ENCODE measurements at places on chromosomes 12 and 14.

DNA sequence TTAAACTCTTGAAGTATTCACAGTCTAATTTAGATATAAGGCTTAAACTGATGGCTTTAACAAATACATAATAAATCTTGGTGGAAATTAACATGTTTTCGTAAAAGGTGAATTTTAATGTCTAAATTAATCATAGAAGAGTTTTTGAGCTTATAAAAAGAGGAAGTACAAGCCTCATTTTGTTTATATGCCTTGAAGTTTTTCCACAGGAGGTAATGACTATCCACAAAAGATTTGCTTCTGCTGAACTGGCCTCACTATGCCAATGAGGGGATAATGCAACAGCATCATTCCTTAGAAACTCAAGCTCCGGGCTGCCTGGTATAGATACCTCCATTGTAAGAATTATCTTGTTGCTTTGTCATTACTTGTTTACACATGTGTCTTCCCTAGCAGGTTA is 175.6 kb downstream of the DUSP6 start:
- DNase-seq: no peak

GRCh38 chr12:83700838-83701237 is 1014.1 kb downstream of the TMTC2 start:
- no peak for DNase-seq

DNA sequence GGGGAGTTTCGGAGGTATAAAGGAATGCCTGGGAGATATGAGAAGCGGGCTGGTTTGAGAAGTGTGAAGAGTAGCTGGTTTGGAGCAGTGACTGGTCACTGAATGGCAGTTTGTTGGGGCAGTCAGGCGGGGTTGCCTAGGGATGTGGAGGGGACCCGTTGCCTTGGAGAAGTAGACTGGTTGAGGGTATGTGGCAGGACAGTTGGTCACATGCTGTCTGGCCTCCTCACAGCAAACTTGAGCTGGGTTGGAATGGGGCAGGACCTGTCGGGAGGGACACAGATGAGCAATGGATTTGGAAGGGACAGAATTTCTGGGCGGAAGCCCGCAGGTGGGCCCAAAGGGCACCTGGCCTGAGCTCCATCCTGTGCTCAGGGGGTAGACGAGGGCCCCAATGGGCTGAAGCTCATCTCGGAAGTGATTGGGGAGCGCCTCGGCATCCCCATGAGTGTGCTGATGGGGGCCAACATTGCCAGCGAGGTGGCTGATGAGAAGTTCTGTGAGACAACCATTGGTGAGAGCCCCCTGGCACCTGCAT is 2.2 kb downstream of the GPD1 start:
- DNase-seq: no peak

GRCh38 chr12:6532927-6533652 is 1.2 kb upstream of the GAPDH start:
- peak; percentile 43 for DNase-seq

DNA sequence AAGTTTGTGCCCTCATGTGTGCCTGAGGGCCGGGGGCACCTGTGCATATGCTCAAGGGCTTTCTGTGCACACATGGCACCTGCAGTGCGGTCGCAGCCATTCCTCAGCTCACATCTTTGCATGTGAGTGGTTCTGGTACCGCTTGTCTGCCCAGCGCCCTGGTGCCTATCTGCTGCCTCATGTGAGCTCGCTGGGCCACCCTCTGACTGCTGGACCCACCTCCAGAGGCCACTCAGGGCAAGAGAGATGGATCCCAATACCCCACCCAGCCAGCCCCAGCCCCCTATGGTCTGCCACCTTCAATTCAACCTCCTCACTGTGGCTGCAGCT is 5.4 kb upstream of the AMN start:
- no peak for DNase-seq

DNA sequence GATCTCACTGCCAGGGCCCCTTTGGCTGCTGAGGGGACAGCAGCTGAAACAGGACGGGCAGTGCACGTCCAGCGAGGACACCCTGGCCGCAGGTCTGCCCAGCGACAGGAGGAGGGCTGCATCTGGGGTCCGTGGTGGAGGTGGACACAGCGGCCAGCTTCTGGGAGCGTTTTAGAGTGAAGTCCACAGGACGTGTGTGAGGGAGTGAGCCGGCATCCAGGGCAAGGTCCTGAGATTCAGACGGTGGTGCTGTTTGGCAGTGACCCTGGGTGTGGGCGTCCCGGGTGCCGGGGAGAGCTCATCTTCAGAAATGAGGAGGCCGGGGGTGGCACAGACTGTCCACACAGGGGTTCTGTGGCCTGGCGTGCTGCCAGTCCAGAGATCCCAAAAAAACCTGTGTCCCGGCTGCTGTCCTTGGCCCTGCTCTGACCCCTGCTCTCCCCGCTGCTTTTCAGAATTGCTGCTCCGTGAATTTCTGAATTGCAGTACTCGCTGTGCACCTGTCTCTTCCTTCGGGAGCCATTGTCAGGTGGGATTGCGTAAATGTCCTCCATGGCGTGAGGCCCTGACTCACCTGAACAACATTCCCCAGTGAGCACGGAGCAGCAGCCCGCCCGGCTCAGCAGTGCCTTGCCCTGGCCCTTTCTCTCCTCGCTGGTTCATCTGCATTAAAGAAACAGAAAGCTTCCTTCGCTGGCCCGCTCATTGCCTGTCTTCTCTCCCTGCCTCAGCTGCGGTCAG is 183.5 kb upstream of the C14orf180 start:
- no peak for DNase-seq

GRCh38 chr12:2372735-2373134 is 319.9 kb downstream of the CACNA1C start:
- DNase-seq: no peak

DNA sequence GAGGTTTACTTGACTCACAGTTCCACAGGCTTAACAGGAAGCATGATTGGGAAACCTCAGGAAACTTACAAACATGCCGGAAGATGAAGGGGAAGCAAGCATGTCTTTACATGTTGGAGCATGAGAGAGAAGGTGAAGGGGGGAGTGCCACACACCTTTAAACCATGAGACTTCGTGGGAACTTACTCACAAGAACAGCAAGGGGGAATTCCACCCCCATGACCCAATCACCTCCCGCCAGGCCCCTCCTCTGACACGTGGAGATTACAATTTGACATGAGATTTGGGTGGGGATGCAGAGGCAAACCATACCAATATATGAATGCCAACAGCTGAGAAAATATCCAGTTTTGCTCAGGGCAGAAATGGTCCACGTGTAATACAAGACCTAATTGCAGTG is 518.6 kb downstream of the VRK1 start:
- DNase-seq: no peak

- no peak for DNase-seq
Measured at GRCh38 chr12:6206327-6206726, 6.1 kb downstream of the CD9 start.

DNA sequence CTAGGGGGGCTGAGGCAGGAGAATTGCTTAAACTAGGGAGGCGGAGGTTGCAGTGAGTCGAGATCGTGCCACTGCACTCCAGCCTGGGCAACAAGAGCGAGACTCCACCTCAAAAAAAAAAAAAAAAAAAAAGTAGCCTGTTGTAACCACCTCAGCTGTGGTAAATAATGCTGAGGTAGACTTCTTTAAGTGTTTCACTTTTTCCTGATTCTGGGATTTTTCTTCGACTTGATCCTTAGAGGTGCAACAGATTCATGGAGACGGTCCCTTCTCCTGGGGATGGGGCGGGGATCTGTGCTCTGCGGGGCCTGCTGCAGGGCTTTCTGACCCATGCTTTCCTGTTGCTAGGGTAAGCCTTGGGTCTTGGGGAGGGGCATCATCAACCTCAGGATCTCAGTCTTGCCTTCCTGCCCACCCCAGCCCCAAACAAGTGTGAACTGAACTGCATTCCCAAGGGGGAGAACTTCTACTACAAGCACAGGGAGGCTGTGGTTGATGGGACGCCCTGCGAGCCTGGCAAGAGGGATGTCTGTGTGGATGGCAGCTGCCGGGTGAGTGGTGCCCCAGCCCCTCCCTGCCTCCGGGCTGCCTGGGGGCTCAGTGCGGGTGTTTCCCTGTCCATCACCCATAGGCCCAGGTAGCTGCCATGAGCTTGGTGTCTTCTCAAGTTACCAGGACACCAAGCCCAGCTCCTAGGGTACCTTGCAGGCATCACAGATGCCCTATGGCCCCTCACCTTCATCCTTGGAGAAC is 12.4 kb downstream of the PAPLN start:
- DNase-seq: no peak

GRCh38 chr12:49225576-49226166 is 36.8 kb upstream of the TUBA1A start:
- no peak for DNase-seq

DNA sequence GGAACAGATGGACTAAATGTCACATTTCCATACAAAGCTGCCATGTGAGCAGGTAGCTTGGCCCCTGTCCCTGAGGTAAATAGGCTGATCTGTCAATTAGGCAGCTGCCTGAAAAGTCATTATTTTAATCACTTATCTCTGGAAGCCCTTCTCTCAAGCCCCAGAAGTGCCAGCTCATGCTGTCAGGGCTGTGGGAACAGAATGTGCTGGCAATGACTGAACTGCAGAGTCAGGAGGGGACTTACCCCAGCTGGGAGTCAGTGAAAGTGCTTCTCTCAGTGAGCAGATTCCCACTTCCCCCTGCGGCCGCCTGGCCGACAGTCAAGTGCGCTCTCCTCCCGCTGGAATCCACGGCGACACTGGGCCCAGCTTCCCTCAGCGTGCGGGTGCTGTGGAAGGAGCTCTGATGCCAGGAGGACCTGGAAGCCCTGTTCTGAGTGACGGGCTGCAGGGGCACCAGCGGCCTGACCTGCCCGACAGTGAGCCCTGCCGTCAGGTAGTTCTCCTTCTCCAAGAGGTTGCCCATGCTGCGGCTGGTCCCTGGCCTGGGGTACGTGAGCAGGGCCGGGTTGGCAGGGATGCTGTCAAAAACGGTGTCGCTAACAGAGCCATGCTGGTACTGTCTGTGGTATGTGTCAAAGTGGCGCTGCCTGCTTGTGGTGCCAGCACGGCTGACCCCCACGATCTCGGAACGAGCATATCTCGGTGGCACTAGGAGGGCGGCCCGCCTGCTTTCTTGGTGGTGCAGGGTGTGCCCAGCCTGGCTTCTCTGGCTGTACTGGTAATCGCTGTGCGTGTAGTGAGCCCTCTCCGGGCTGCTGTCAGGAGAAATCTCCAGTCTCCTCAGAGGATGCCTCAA is 18.7 kb downstream of the PKP2 start:
- DNase-seq: no peak

DNA sequence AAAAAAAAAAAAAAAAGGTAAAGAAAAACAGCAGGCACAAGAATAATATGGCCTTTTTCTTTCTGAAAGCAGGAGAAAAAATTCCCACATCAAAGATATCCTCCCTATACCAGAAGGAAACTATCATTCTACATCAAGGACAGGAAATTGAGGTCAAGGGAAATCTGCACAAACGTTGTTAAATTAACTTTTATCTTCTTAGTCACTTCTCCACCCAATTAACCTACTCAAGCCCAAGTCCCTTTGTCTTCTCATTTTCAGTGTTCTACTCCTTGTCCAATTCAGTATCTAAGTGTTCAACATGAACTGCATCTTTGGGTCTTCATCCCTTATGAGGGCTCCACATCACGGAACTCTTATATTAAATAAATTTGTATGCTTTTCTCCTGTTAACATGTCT is 15.7 kb downstream of the NDUFA12 start:
- DNase-seq: no peak

DNA sequence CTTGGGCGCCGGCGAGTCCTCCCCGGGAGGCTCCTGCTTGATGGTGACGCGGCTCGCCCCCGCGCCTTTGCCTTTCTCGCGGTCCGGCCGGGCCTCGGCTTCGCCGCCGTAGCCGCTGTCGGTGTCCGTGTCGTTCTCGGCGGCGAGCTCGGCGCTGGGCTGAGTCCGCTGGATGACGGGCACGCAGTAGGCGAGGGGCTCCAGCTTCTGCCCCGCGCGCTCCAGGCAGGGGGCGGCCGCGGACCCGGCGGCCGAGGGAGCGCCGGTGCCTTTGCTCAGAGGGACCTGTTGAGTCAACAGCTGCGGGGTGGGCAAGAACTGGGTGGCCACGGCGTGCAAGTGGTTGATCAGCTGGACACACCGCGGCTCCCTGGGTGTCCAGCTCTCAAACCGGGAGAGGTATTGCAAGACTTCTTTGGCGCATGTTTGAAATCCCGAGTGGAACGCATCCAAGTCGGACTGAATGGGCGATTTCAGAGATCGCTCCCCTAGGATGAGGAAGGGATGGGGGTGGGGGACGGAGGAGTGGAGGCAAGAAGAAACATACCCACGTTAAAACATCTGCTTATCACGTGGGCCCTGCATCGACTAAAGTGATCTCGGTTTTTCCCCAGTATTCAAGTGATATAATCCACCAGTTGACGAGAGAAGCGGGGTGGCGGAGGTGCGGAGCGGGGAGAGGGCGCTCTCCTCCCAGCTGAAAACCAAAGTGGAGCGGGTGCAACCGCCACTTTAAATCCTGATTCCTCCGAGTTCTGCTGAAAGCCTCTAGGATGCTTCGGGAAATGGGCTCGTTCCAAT is 2.0 kb downstream of the BHLHE41 start:
- peak; percentile 11 for DNase-seq
